ENCODE measurements at places on chromosomes 3 and 15.

GRCh38 chr3:16802389-16802788 is 82.4 kb upstream of the PLCL2 start:
- DNase-seq = no peak

DNA sequence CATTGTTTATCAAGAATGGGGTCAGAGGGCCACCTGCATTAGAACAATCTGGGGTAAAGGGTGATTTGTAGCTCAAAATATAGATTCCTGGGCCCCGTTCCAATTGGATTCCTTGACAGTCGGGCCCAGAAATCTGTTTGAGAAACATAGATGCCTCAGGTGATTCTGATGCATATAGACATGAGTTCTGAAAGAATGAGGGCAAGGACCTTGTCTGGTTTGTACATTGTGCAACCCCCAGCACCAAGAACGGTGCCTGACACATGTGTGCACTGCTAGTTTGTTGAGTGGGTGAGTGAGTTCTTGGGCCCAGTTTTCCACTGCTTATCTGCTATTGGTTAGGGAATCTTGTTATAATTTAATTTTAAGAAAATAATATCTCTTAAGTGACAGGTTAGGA is 16.6 kb downstream of the CRYBG3 start:
- DNase-seq = no peak

DNA sequence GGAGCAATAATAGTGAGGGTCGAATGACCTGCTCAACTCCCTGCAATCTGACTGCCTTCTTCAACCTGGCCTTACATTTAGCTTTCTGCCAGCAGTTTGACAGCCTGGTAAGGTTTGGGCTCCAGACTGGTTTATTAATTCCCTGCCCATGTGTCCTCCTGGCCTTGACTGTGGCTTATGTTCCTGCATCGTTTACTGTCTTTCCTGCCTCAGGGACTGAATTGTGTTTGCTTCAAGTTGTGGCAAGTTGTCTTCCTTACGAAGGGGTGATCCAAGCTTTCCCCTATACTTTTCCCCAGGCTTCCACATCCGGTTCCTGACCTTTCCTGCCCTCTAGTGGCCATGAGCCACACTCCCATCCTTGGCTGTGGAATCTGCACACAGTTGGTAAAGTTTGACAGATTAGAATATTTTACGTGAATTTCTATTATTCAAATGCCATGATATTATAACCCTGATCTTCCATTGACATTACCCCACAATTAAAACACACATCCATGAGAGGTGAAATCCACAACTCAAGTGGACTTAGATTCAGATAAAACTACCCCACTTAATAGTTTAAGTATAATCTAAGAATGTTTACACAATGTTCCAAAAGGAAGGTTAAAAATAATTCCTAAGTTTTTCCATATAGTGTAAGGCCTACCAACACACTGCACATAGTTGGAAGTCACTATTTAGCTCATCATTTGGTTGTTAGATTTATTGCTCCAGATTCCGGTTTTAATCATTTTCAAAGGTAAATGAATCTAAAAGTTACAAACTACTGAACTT is 95.7 kb downstream of the NEDD4 start:
- DNase-seq = peak; percentile 68

DNA sequence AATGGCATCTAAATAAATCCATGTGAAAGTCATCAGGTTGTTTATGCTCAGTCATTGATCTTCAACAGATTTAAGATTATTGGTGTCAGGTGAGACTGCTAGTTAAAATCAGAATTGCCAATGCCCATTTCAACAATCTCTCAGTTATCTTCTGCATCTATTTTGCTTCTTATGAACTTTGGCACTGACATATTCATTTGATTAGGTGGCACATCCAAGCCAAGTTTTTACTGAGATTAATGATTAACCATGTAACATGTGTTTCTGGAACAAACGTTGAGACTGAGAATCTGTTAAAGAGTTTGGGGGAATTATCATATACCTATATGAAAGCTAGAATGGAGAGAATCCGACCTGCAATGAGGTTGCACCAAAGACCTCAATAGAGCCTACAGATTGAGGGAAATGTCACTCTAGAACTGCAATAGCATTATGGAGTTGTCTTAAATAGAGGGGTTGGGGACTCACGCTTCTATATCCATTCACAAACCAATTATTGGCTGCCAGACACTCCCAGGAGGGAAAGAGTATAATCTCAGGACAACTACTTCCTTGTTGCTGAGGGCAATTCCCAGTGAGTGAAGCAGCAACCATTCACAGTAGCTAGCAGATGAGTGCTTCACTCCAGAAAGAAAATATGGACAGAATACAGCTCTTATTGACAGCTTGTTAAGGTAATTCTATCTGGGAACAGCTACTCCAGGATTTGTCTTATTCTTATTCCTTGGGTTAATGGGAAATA is 891.3 kb downstream of the SQOR start:
- no peak for DNase-seq

DNA sequence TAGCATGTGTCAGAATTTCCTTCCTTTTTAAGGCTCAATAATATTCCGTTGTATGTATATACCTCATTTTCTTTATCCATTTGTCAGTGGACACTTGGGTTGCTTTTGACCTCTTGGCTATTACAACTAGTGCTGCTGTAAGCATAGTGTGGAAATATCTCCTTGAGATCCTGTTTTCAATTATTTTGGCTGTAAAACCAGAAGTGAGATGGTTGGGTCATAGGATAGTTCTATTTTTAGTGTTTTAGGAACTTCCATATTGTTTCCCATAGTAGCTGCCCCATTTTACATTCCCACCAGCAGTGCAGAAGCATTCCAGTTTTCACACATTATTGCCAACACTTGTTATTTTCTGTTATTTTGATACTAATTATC is 70.4 kb upstream of the C15orf39 start:
- DNase-seq = no peak

GRCh38 chr3:151962912-151963311 is 89.5 kb downstream of the SUCNR1 start:
- peak; percentile 29 for DNase-seq

- no peak for DNase-seq
These were observed 77.8 kb upstream of the TAMM41 start for GRCh38 chr3:11924518-11924917.

All from fibroblast of skin of scalp (primary cell).